ENCODE measurements at places on chromosomes 1 and 21.

DNA sequence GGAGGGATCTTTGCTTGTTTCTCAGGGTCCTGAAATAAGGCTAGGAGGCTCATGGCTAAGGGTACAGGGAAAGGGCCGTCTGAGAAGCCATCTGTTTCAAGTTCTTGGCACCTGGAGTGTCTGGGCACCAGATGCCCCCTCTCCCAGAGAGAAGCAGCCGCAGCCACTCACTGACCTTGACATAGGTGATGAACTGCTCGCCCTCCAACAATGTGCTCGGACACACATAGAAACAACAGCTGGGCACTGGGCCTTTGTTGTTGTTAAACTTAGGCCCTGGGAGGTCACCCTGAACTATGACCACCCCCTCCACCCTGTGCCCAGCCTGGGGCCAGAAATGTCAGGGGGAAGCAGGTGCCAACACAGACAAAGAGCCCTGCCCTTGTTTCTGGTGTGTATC lies 9.2 kb upstream of the TNNI1 start:
- no peak for DNase-seq

GRCh38 chr1:225578251-225578977 lies 74.5 kb downstream of the ENAH start:
- DNase-seq: no peak

GRCh38 chr1:206847337-206847834 lies 18.0 kb upstream of the IL20 start:
- DNase-seq: no peak

- no peak for DNase-seq
These were observed 44.8 kb upstream of the DUSP10 start for GRCh38 chr1:221786647-221787046.

DNA sequence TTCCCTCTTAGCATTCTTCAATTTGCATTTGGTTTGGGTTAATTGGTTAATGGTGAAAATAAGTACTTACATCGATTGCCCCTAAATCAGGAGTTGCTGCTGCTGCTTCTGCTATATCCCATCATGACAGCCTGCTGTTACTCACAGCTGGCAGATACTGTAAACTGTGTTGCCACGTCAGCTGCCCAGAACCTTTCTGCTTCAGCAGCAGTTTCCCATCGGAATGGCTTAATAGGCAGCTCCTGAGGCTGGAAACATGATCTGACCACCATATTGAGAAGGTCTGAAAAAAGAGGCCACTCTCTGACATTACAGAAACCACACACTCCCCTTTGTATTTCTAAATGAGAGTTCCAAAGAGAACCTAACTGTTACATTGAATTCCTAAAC lies 14.3 kb upstream of the SEC16B start:
- DNase-seq: no peak

DNA sequence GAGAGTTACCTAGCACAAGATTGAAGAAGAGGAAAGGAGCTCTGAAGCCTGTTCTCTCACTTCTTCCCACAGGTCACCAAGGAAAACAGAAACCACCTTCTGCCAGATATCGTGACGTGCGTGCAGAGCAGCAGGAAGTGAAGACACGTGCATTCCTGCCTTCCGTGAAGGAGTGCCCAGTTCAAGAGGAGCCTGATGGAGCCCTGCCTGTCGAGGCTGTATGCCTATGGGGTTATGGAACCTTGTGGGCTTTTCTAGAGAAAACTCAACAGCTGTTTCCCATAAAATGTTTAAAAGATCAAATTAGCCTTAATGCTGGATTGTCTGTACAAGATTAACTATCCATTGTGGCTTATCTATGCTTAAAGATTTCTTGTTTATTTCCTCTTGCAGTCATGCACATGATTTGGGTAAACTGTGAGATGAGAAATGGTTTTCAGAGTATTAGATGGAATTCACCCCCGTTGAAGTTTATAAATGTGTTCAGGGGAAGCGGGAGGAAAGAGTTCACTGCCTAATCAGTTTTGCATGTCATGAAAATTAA lies 27.8 kb downstream of the NTPCR start:
- peak; percentile 29 for DNase-seq

DNA sequence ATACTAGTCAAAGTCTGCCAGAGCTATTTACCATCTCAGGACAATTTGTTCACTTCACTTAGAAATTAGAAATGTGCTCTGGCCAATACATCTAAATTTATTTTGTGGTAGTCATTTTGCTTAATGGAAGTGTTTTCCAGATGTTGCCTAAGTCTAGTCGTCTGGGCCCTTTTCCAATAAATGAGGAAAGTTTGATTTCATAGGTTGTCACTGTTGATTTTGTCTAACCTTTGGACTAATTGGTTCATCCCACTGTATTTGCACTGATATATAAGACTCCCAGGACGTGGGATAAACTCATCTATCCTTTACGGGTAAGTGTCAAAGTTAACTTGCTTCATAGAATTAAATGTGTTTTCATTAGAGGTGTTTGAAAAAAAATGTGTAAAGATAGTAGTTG lies 79.1 kb downstream of the TPR start:
- DNase-seq: no peak

DNA sequence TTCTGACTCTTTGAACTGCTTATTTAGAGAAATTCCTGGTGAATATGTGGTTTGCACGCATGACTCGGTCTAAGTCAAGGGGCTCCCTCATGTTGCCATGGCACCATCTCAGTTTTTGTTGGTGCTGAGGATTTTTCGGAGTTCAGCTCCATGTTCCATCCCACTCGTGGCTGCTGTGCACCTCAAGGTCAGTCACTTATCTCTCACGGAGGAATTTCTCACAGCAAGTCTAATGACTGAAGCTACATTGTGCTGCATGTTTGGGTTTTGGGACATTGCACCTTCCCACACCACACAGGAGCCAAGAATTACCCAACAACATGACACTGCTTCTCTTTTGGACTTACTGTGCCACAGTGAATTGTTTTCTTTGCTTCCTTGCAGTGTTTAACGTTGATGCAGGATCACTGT lies 269.9 kb downstream of the NCAM2 start:
- DNase-seq: no peak

GRCh38 chr21:44574457-44575306 lies 1.2 kb downstream of the KRTAP10-4 start:
- DNase-seq: no peak

DNA sequence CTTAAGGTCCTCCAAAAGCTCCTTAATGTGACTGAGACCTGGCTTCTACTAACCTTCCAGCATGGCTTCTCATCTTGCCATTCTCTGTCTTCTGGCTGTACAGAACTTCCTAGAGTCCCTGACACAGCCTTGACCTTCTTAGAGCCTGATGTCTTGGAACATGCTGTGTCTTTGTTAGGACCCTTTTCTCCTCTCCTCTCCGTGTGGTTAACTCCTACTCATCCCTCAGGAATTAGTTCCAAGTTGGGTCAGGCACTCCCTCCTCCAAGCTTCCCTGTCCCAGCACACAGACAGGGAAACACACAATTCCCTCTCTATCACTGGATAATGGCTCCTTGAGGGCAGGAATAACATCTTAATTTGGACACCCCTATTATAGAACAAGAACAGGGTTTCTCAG lies 275.4 kb upstream of the USP24 start:
- DNase-seq: no peak

- DNase-seq: no peak
These were observed 79.0 kb upstream of the JUN start for GRCh38 chr1:58862728-58863385.

GRCh38 chr1:12596007-12596821 lies 21.8 kb downstream of the DHRS3 start:
- peak; percentile 91 for DNase-seq

GRCh38 chr1:197399755-197400521 lies 131.9 kb downstream of the CRB1 start:
- peak; percentile 45 for DNase-seq

- DNase-seq: no peak
These were observed 4.9 kb downstream of the LBR start for GRCh38 chr1:225422795-225423517.

GRCh38 chr1:60428127-60428526 lies 354.6 kb upstream of the C1orf87 start:
- no peak for DNase-seq

DNA sequence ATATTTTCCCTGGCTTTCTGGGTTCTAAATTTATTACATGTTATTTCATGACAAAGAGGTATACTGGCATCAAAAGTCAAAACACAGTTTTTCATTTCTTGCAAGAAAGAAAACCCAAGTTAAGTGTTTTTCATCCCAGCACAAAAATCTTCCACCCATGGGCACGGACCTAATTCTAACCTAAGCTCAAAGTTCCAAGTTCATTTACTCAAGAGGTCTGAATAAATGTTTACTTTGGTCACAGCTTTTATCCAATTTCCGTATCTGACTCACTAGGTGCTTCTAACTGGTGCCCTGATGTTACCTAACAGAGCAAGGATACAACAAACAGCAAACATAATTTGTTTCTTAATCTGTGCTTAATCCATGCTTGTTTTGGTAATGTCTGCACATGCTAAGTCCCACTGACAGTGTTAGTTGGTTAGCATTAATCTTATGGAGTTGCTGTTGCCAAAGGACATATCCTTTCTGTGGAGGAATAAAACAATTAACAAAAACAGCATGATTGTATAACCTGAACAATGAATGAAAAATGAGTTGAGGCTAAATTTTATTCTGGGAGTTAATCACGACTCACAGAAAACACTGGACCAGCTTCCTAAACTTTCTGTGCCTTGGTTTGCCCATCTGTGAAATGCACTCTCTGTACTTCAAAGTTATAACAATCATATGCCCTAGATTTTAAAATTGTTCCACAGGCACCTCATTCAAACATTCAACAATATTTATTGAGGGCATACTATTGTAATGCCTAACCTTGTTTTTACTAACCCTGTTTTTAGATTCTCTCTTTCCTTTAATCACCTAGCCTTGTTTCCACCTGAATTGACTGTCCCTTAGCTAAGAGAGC lies 4.2 kb upstream of the CHD1L start:
- DNase-seq: no peak

DNA sequence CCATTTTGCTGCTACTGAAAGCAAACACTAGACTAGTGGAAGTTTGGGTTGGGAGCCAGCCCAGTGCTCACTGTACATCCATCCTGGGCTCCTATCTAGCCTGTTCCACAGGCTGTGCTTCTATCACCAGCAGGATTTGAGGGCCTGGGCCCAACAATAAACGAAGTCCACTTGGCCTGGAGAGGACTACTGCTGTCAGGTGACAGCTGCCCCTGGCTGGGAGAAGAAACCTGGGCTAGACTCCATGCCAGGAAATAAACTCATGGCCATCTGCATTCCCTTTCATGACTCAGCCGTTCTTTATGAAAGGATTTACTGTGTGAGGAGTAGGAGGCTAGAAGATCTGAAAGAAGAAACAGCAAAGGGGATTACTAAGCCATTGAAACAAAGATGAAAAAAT lies 35.5 kb downstream of the COLGALT2 start:
- DNase-seq: no peak

DNA sequence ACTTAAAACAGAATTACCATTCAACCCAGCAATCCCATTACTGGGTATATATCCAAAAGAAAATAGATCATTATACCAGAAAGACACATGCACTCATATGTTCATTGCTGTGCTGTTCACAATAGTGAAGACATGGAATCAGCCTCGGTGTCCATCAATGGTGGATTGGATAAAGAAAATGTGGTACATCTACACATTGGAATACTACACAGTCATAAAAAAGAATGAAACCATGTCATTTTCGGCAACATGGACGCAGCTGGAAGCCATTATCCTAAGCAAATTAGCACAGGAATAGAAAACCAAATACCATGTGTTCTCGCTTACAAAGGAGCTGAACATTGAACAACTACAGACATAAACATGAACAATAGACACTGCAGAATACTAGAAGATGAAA lies 244.8 kb upstream of the PROX1 start:
- no peak for DNase-seq

Measured in inflammatory macrophage treated with lipopolysaccharide for 4 hours (primary cell).